Activated naive CD4-positive, alpha-beta T cell treated with anti-CD3 and anti-CD28 coated beads, Interleukin-2, amount 50 U/mL, for 16 hours (primary cell): ENCODE measurements at places on chromosomes 1 and 21.

DNA sequence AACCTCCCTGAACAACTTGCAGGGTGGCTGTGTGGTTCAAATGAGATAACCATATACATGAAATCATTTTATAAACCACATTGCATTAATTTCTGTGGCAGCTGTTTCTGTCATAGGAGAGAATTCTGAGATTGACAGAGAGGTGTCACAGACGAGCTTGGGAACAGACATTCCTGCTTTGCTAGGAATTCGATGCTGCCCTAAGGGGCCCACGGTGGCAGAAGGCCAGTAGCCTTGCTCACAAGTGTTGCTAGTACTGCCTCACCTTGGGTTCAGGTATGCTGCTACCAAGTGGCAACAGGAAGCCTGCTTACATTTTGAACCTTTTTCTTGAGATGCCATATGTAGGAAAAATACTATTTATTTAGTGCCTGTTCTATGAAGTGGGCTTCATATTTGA is 13.4 kb downstream of the KCNA10 start:
- no peak for DNase-seq

- no peak for DNase-seq
Observed at GRCh38 chr1:147609358-147609757, 61.0 kb downstream of the ACP6 start.

DNA sequence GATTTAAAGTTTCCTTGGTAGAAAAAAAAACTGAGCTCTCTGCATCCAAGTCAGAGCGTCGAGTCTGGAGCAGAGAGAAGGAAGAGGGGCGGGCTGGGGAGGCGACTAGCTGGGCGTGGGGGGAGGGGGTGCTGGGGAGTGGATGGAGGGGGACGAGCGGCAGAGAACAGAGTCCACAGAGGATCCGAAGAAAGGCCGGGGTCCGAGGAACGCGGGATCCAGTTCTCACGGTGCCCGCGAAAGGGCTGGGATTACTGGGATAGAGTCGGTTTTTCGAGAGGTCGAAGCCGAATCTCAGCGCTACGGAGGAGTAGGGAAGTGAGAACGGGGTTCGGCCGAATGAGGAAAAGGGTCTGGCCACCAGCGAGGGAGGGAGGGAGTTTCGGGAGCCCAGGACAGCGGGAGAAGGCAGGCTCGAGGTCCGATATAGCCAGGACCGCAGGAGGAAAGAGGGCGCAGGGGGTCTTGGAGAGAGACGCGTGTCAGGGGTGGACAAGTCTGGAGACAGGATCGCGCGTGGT is 665 bp downstream of the DAB1 start:
- no peak for DNase-seq

DNA sequence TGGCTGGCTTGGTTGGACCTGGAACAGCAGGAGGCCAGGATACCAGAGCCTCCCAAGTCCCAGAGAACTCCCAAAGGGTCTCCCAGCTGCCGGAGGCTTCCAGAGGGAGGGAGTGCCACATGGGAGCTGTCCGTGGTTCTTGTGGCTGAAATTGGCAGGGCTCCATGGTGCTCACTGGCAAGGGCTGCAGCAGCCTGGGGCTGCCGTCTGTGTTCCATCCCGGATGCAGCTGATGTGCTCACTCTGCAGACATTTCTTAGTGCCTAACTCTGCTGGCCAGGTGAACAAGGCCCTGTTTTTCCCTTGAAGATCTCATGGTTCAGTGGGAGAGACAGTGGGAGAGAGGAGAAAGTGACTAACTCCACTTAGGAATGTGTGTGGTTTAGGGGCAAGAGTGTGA is 261.1 kb downstream of the CAMTA1 start:
- DNase-seq: no peak

DNA sequence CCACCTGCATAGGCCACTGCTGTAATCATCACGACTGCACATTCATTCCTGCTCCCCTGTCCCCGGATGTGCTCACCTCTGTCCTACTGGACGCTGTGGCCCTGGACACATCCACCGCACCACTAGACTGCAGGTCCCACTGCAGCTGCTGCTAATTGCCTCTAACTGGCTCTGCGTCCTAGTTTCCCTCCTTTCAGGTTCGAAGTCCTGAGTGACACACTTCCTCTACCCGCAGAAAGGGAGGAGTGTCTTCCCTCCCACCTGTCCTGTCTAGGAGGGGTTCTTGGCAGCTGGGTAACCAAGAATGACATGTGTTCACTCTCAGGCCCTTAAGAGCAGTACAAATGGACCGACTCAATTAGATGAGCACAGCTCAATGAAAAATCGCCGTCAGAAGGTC is 40.5 kb upstream of the ITPKB start:
- no peak for DNase-seq

- no peak for DNase-seq
Observed at GRCh38 chr1:183736343-183736742, 68.6 kb upstream of the RGL1 start.

- DNase-seq: no peak
Observed at GRCh38 chr1:205907794-205908193, 35.5 kb downstream of the SLC26A9 start.

GRCh38 chr1:53139951-53140361 is 2.5 kb downstream of the SLC1A7 start:
- DNase-seq: no peak

GRCh38 chr1:37844536-37844935 is 14.9 kb downstream of the MTF1 start:
- DNase-seq: no peak

DNA sequence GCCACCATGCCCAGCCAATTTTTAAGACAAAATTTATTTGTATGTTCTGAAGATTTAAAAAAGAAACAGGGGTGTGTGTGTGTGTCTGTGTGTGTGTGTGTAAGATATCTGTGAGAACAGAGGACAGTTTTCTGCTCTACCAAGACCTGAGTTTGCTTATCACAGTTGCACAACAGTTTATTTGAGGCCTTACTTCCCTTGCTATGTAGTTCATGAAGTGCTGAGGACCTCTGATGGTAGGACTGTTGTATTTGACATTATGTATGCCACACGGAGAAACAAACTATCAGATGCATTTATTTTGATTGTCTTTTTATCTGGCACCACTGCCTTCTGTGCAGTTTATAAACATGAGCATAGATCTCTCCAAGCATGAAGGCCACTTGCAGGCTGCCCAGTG is 355.2 kb downstream of the PBX1 start:
- no peak for DNase-seq

DNA sequence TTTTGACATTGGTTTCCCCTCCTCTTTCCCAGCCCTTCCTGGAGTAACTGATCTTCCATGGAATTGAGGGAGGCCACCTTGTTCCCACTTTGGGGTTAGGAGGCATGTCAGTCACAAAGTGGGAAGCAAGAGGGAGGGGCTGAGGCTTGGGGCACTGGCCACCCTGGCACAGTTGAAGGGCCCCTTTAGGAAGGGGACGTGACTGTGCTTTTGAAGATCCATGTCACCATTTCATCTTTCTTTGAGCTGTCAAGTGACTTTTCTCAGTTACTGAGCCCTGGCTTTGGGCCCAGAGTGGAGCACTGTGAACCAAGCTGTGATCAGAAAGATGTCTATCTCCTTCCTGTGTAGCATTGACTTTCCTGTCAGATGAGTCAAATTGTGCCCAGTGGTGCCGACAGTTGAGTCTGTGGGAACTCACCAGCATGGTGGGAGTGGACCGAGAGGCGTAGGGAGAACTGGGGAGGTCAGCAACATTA is 38.5 kb upstream of the TDRD10 start:
- DNase-seq: peak; percentile 48

- no peak for DNase-seq
Observed at GRCh38 chr21:43467785-43468184, 40.9 kb upstream of the SIK1 start.

DNA sequence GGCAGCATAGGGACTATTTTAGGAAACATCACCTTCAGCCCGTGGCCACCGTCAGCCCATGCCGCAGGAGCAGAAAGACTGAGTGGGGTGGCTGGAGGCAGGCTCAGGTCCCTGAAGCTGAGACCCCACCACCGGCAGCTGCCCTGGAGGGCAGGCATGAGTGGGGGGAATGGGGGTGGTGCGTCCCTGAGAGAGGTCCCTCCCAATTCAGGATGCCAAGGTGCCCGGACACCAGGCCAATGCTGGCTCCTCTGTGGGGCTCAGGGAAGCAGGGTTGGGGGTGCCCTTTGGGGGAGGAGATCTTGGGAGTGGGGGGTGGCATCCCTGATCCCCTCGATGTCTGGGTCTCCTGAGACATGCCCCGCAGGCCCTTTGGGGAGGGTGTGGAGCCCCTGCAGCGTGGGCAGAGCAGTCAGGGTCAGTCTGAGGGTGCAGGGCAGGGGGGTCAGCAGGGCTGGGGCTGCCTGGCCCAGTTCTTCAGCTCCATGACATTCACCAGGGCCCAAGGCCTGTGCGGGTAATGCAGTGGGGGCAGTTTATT is 998 bp upstream of the TTC34 start:
- no peak for DNase-seq

DNA sequence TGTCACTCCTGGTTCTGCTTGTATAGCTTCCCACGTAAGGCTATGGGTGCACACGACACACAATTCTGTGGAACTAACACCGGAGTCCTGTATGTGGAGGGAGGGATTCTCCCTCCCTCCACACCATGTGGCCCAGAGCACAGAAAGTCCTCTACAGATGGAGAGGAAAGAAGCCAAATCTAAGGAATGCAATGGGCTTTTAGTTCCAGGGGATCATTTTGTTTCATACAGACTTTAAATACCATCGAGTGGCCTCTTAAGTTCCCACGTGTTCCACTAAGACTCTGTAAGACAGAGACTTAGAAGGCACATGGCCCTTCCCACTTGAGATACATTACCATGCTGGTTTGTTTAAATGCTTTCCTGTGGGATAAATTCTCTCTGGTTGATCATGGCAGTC is 156.0 kb downstream of the TGFB2 start:
- no peak for DNase-seq

DNA sequence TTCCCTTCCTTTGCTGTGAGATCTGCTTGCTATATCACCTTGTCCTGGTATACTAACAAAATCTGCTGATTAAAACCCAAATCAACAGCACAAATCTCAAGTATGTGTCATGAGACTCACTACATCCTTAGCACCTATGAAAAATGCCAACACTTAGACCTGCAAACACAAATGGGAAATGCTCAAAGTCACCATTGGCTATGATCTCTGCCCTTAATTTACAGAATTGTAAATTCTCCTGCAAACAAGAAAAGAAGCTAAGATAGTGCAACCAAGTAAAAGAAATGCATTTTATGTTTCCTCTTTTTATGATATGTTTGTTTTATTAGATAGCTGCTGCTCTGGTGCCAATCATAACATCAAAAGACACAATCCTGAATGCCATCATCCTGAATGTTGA is 80.8 kb downstream of the DISC1 start:
- no peak for DNase-seq

GRCh38 chr1:100452641-100453040 is 85.3 kb upstream of the GPR88 start:
- DNase-seq: no peak

DNA sequence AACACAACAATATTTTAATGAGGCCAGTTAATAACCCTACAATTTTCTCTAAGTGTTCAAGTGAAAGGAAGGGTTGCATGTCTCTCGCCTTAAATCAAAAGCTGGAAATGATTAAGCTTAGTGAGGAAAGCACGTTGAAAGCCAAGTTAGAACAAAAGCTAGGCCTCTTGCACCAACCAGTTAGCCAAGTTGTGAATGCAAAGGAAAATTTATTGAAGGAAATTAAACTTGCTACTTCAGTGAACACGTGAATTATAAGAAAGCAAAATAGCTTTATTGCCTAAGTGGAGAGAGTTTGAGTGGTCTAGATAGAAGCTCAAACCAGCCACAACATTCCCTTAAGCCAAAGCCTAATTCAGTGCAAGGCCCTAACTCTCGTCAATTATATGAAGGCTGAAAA is 135.6 kb downstream of the DUSP10 start:
- no peak for DNase-seq

GRCh38 chr1:208273386-208274017 is 29.3 kb upstream of the PLXNA2 start:
- no peak for DNase-seq

GRCh38 chr1:83503153-83503552 is 495.8 kb downstream of the TTLL7 start:
- DNase-seq: no peak

DNA sequence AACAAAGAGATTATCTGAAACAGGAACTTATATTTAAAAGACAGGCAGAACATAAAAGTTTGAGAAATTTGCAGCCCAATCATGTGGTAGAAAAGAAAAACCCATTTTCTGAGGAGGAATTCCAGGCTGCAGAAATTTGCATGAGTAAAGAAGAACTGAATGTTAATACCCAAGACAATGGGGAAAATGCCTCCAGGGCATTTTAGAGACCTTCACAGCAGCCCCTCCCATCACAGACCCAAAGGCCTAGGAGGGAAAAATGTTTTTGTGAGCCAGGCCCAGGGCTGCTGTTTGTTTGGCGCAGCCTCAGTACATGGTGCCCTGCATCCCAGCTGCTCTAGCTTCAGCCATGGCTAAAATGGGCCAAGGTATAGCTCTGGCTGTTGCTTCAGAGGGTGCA is 554.3 kb upstream of the CHRM3 start:
- no peak for DNase-seq

- DNase-seq: no peak
Observed at GRCh38 chr1:201771466-201771865, 57.5 kb upstream of the IPO9 start.

GRCh38 chr1:172105230-172105629 is 263.9 kb downstream of the DNM3 start:
- no peak for DNase-seq

GRCh38 chr21:33089395-33090119 is 19.6 kb downstream of the OLIG1 start:
- no peak for DNase-seq

DNA sequence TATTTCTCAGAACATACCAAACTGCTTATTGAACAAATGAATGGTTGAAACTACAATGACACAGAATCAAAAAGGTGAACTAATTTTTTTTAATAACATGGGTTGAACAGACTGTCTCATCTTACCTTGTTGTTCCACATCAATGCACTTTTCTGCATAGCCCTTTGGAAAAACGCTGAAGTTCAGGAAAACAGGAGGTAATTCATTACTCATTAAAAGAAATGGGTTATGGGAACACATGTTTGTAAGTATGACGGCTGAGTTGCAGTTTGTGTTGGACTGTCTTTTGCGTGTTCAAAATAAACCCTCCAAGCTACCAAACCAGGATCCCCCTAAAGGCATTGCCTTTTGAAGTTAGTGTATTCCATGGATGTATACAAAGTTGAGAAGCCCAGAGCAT is 514.9 kb upstream of the PKN2 start:
- no peak for DNase-seq

GRCh38 chr1:246104927-246105326 is 402.2 kb downstream of the SMYD3 start:
- DNase-seq: no peak

DNA sequence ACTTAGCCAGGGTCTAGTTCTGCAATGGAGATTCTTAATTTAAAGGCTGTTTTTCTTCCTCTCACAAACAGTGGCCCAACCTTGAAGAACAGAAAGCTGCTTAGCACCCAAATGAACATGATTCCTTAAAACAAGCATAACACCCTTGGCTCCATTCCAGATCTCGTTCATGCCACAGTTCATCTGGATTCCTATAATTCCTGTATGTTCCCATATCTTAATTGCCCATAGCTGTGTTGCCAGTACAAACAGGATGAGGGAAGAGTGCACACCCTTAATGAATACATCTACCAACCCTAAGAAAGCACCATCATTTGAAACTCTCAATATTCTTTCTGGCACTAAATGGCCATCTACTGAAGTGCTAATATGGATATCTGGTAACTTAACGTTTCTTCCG is 45.5 kb downstream of the TGFB2 start:
- no peak for DNase-seq

- no peak for DNase-seq
Observed at GRCh38 chr1:93123201-93123783, 44.2 kb downstream of the MTF2 start.

- DNase-seq: no peak
Observed at GRCh38 chr1:64623750-64624191, 121.1 kb upstream of the RAVER2 start.

GRCh38 chr1:183075861-183076260 is 52.6 kb downstream of the LAMC1 start:
- DNase-seq: no peak
